ENCODE measurements at places on chromosomes 12 and 14. TPM values are rescaled to one million over a fixed set of nuclear protein-coding genes. Genes with fewer than 3 reads are reported as not detected.

The TAS2R8 gene
- polyA plus RNA-seq, result not detected

GRCh38 chr12:111149299-111149698 lies 219.6 kb downstream of the PHETA1 start:
- no peaks in the 10 kb centered on the region for H3K36me3 ChIP-seq
- no peak overlapping the region for H3K4me3 ChIP-seq
- DNase-seq, result no peak
- H3K27ac ChIP-seq, result no peak overlapping the region
- H3K27me3 ChIP-seq, result peaks cover 4% of the 10 kb centered on the region

GRCh38 chr12:23684121-23684520 lies 265.3 kb downstream of the SOX5 start:
- H3K27ac ChIP-seq, result no peak overlapping the region
- no peak overlapping the region for H3K4me3 ChIP-seq
- H3K4me1 ChIP-seq, result no peaks in the 10 kb centered on the region

The CD163 gene
- 6.0 TPM for polyA plus RNA-seq

The SYCP3 gene
- not detected for polyA plus RNA-seq

DNA sequence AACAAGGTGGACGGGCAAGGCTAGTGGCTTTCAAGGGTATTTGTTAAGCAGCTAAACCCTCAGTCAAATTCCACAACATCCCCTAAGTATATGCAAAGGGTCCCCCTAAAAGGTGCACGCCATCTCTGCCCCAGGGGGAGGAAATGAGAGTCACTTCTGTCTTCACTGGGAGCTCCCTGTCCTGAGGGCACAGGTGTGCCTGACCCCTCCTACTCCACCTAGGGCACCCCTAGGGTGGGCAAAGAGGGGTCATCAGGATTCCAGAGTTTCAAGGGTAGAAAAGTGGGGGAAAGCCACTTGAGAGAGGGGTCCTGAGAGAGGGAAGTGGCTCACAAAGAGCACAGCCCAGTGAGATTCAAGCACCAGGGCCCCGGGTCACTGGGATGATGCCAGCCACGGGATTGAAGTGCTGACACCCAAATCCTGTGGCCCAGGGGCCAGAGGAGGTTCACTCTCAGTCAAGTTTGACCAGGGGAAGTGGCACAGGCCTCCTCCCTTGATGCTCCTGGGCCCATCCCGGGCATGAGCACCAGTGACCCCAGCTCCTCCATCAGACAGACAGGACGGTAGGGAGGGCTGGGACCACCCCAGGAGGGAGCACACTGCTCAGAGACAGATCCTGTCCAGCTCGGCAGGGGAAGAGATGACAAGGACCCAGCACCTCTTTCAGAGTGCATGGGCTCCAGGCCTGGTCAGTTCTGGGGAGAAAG lies 82.3 kb upstream of the BCL11B start:
- DNase-seq, result no peak
- H3K4me3 ChIP-seq, result no peak overlapping the region
- peaks cover 4% of the 10 kb centered on the region for H3K27me3 ChIP-seq
- no peaks in the 10 kb centered on the region for H3K36me3 ChIP-seq

- no peaks in the 10 kb centered on the region for H3K27me3 ChIP-seq
- H3K4me3 ChIP-seq, result no peak overlapping the region
- no peaks in the 10 kb centered on the region for H3K36me3 ChIP-seq
- no peak overlapping the region for H3K27ac ChIP-seq
- H3K4me1 ChIP-seq, result peaks cover 14% of the 10 kb centered on the region
Measured at GRCh38 chr12:12538535-12538934, 24.1 kb downstream of the DUSP16 start.

- no peak for DNase-seq
- no peak overlapping the region for H3K27ac ChIP-seq
- peaks cover 3% of the 10 kb centered on the region for H3K36me3 ChIP-seq
- H3K4me1 ChIP-seq, result no peaks in the 10 kb centered on the region
- no peaks in the 10 kb centered on the region for H3K27me3 ChIP-seq
Measured at GRCh38 chr14:53875324-53875897, 81.2 kb downstream of the BMP4 start.

GRCh38 chr12:79373896-79374499 lies 316.8 kb downstream of the PAWR start:
- H3K27ac ChIP-seq, result no peak overlapping the region
- no peak for DNase-seq
- no peaks in the 10 kb centered on the region for H3K27me3 ChIP-seq

GRCh38 chr14:94066089-94066676 lies 14.8 kb downstream of the DDX24 start:
- H3K36me3 ChIP-seq, result peaks cover 14% of the 10 kb centered on the region
- no peak overlapping the region for H3K4me3 ChIP-seq
- DNase-seq, result no peak
- peaks cover 90% of the 10 kb centered on the region for H3K4me1 ChIP-seq
- H3K27ac ChIP-seq, result no peak overlapping the region
- no peaks in the 10 kb centered on the region for H3K27me3 ChIP-seq

The PPP1R36 gene
- polyA plus RNA-seq, result 0.81 TPM

GRCh38 chr14:64478634-64479250 lies 13.4 kb downstream of the AKAP5 start:
- peak; percentile 39 for DNase-seq
- H3K27ac ChIP-seq, result no peak overlapping the region
- H3K4me1 ChIP-seq, result peaks cover 19% of the 10 kb centered on the region
- H3K27me3 ChIP-seq, result no peaks in the 10 kb centered on the region
- no peaks in the 10 kb centered on the region for H3K36me3 ChIP-seq
- no peak overlapping the region for H3K4me3 ChIP-seq

- peaks cover 10% of the 10 kb centered on the region for H3K27me3 ChIP-seq
- no peak for DNase-seq
- H3K4me3 ChIP-seq, result no peak overlapping the region
- H3K4me1 ChIP-seq, result no peaks in the 10 kb centered on the region
Measured at GRCh38 chr14:97564334-97564733, 767.2 kb downstream of the VRK1 start.

DNA sequence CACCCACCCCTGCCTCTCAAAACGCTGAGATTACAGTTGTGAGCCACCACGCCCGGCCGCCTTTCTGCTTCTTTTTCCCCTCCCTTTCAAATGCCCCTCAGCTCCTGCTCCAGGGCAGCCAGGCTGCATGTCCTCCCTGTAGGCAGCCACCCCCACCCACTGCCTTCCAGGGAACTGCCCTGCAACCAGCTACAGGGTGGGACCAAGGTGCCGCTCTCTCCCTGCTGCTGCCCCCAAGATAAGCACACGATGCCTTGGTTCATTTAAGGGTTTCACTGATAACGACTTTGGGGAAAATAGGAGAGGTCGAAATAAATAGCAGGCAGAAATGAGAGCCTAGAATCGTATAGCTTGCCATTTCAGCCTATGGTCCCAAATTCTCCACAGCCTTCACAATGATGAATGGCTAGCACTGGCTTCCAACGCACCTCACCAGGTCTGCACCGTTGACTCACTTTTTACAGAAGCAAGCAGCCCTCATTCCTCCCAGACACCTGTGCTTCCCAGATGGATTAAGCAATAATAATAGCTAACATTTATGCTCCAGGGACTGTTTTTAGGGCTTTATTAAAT lies 40.7 kb downstream of the ATG14 start:
- H3K27ac ChIP-seq, result no peak overlapping the region
- H3K4me3 ChIP-seq, result no peak overlapping the region
- peaks cover 5% of the 10 kb centered on the region for H3K27me3 ChIP-seq
- DNase-seq, result no peak

- no peak overlapping the region for H3K4me3 ChIP-seq
- H3K36me3 ChIP-seq, result no peaks in the 10 kb centered on the region
- H3K27me3 ChIP-seq, result peaks cover 1% of the 10 kb centered on the region
- H3K27ac ChIP-seq, result no peak overlapping the region
- H3K4me1 ChIP-seq, result peaks cover 23% of the 10 kb centered on the region
Measured at GRCh38 chr12:50109319-50109718, 2.7 kb upstream of the COX14 start.

GRCh38 chr12:114508529-114509129 lies 102.7 kb upstream of the TBX5 start:
- H3K4me1 ChIP-seq, result no peaks in the 10 kb centered on the region
- no peak overlapping the region for H3K27ac ChIP-seq
- peak; percentile 19 for DNase-seq
- no peak overlapping the region for H3K4me3 ChIP-seq
- H3K36me3 ChIP-seq, result no peaks in the 10 kb centered on the region

- H3K27me3 ChIP-seq, result peaks cover 4% of the 10 kb centered on the region
- H3K4me3 ChIP-seq, result no peak overlapping the region
- H3K4me1 ChIP-seq, result peaks cover 32% of the 10 kb centered on the region
- H3K27ac ChIP-seq, result peak overlapping the region; percentile 62
- no peak for DNase-seq
Measured at GRCh38 chr12:57099047-57099714, 10.3 kb downstream of the NAB2 start.

DNA sequence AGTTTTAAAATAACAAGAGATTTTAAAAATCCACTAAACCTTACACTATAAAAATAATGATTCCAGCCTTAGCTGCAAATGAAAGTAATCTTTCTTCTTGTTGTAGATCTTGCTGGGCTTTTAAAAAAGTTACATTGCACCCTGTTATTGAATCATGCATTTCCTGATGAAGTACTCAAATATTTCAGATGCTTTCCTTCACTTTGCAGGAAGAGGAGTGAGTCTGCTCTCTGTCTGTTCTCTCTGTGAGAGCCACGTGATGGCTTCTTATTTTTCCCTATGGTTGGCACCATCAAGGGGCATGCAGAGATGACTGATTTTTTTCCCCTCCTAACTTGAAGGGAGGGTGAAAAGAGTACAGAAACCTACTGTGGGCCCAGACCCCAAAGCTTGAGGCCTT lies 262.7 kb downstream of the ATP23 start:
- H3K27ac ChIP-seq, result no peak overlapping the region
- H3K36me3 ChIP-seq, result no peaks in the 10 kb centered on the region
- no peaks in the 10 kb centered on the region for H3K4me1 ChIP-seq
- H3K4me3 ChIP-seq, result no peak overlapping the region
- no peak for DNase-seq
- peaks cover 8% of the 10 kb centered on the region for H3K27me3 ChIP-seq

The MAGOHB gene
- 54.7 TPM for polyA plus RNA-seq

GRCh38 chr12:107568718-107569117 lies 116.9 kb upstream of the PWP1 start:
- no peaks in the 10 kb centered on the region for H3K36me3 ChIP-seq
- H3K4me1 ChIP-seq, result peaks cover 30% of the 10 kb centered on the region
- no peaks in the 10 kb centered on the region for H3K27me3 ChIP-seq
- H3K4me3 ChIP-seq, result no peak overlapping the region
- H3K27ac ChIP-seq, result no peak overlapping the region
